Activated T-helper 2 cell treated with anti-CD3 and anti-CD28 coated beads, Interferon-gamma antibody, Interleukin-2, Interleukin-4, amounts not matched to agents 10 μg/mL and 5 μg/mL and 100 μg/mL, durations not matched to agents 14 hours and 24 hours and 36 hours (primary cell): ENCODE measurements at places on chromosomes 16 and 17.

DNA sequence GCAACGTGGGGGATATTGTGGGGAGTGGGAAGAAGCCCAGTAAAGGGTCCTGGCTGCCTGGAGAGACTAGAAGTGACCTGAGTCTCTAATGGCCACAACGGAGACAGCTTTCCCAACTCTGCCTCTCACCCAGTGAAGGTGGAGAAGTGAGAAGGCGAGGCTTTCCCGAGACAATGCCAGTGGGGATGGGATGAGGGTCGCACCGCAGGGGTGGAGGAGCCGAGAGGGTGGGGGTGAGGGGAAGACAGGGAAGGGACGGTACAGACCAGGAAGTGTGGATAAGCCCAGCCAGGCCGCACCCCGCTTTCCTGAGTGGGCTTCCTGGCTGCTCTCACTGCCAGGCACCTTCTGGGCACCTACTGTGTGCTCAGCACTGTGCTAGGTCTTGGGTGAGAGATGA, 7.5 kb upstream of the SPPL2C start:
- no peak overlapping the region for H3K4me3 ChIP-seq
- H3K27me3 ChIP-seq: peaks cover 2% of the 10 kb centered on the region
- H3K4me1 ChIP-seq: no peaks in the 10 kb centered on the region
- no peak for DNase-seq

DNA sequence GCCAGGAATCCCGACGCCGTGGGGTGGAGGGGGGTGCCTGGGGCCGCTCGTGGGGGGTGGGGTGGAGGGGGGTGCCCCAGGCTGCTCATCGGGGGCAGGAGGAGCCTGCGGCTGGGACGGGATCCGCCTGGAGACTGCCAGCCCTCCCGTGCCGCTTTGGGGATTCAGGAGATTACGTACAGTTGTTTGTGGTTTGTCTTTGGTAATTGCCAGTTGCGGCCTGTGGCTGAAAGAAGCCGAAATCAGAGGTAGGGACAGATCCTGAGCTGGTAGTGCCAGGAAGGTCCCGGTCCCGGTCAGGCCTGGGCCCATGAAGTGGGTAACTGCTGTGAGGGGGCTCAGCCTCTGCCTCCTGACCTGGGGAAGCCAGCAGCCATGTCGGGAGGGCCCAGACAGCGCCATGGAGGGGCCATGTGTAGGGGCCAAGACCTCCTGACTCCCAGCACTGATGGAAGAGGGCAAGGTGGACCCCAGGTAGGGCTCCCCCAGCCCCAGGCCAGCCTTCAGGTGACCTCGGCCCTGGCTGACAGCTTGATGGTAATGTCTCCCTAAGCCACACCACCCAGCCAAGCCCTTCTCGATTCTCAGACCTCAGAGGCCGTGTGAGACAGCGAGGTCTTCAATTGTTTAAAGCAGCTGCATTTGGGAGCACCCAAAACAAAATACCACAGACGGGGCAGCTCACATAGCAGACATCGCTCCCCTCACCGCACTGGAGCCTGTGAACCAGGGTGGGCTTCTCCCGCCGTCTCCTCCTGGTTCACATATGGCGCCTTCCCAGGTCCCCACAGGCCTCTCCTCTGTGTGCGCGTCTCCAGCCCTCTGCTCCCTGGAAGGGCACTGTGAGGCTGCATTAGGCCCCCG, 34.9 kb upstream of the SSTR5 start:
- H3K36me3 ChIP-seq: no peaks in the 10 kb centered on the region
- no peaks in the 10 kb centered on the region for H3K27me3 ChIP-seq
- H3K4me3 ChIP-seq: no peak overlapping the region
- no peaks in the 10 kb centered on the region for H3K4me1 ChIP-seq

DNA sequence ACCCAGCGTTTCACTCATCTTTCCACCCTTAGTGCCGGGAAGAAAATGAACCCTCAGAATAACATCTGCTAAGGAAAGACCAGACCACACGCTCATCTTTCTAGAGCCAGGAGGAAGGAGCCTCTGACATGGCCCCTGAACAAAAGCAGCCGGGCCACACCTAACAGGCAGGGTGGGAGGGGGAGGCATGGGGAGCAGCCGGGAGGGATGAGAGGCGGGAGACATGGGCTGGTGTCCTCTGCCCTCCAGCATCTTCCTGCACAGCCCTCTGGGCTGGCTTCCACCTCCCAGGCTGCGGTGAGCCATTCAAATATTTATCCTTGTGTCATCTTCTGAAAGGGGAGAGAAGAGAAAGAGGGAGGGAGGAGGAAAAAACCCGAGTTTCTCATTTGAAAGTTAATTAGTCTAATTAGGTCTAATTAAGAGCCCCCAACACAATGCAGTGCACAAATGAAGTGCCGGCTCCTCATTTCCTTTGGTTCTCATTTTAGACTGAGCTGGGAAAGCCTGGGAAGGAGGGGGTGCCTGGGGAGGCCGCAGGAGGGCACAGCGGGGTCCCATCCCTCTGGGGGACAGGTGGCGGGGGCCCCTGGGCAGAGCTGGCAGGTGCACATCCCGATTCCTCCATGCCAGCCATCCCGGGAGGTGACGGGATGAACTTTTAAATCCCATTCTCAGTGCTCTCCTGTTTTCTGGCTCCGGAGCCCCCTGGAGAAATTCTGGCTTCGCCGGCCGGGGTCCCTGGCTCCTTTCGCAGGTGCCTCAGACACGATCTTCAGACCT, 90.5 kb downstream of the ENGASE start:
- no peak for DNase-seq
- no peaks in the 10 kb centered on the region for H3K27me3 ChIP-seq
- no peaks in the 10 kb centered on the region for H3K36me3 ChIP-seq
- H3K4me1 ChIP-seq: peaks cover 6% of the 10 kb centered on the region
- H3K4me3 ChIP-seq: no peak overlapping the region
- H3K27ac ChIP-seq: no peak overlapping the region

DNA sequence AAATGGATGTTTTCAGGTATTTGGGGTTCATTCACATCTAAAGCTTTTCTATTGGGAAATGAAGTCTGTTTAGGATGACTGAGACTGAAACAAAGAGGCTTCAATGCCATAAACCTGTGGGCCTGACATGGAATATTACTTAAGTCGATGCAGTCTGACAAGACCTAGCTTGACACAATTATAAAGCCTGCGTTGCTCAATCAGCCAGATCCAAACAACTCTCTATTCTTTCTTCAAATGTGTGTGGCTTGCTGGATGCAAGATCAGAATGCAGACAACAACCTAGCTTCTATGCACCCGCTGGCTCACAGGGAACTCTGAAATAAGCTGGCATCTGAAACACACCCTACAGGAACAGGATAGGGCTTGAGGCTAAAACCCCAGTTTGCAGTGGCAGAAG, 40.0 kb downstream of the RFFL start:
- no peaks in the 10 kb centered on the region for H3K27me3 ChIP-seq
- H3K4me1 ChIP-seq: peaks cover 31% of the 10 kb centered on the region
- no peak for DNase-seq
- peak overlapping the region; percentile 99 for H3K27ac ChIP-seq

DNA sequence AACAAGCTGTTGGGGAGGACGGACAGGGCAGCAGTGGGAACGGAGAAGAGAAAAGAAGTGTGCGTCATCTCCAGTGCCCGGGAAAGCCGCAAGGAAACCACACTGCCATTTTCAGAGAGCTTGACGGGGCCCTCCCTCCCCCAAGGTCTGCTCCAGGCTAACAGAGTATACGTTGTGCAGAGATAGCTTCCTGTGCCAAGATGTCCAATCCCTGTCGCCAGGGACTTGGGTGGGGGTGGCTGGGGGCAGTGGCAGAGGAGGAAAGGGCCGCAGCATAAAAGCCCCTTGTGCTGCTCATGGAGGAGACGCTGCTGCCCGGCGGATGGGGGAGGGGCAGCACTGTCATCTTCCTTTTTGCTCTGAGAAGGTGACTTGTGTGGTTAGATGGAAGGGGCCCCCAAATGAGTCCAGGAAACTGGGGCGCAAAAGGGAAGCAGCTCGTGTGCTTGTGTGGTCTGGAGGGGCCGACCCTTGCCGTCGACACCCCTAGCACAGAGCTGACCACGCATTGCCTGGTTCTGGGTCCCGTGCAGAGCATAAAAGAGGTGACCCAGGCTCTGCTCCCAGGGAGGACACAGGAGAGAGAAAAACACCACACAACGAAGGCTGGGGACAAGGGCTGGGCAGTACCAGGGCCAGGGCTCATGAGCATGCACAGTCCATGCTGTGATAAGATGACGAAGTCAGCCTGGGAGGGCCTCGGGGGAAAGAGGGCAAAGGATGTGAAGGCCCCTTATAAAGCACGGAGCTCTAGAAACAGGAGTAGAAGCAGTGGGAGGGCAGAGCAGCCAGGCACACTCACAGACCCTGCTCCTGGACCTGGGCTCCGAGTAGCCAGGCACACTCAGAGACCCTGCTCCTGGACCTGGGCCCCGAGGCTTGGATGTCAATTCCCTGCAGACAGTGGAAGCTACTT, 372.7 kb downstream of the SLC39A11 start:
- H3K4me1 ChIP-seq: peaks cover 35% of the 10 kb centered on the region
- H3K27ac ChIP-seq: peak overlapping the region; percentile 81
- no peaks in the 10 kb centered on the region for H3K27me3 ChIP-seq
- peak overlapping the region; percentile 62 for H3K4me3 ChIP-seq

- H3K36me3 ChIP-seq: no peaks in the 10 kb centered on the region
- H3K27me3 ChIP-seq: peaks cover 12% of the 10 kb centered on the region
- DNase-seq: no peak
- no peak overlapping the region for H3K27ac ChIP-seq
- H3K4me3 ChIP-seq: no peak overlapping the region
- H3K4me1 ChIP-seq: peaks cover 4% of the 10 kb centered on the region
Observed at GRCh38 chr16:86118467-86119307, 219.7 kb downstream of the IRF8 start.

DNA sequence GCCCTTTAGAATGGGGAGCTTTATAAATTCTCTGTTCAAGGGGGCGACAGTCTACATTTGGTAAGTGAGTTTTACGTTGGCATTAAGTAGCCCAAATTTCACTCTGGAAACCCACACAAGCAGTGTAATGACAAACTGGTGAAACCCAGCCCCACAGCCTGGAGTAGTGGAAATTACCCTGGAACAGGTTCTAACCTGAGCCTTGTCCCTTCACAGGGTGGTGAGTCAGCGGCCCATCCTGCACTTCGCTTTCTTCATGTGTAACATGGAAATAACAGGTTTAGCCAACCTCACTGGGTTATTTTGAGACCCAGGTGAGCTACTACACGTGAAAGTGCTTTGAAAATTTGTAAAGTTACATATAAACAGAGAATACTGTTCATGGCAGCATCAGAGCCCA, 3.5 kb upstream of the TLCD3A start:
- H3K4me1 ChIP-seq: peaks cover 13% of the 10 kb centered on the region
- no peak overlapping the region for H3K27ac ChIP-seq
- H3K36me3 ChIP-seq: peaks cover 13% of the 10 kb centered on the region
- DNase-seq: no peak

DNA sequence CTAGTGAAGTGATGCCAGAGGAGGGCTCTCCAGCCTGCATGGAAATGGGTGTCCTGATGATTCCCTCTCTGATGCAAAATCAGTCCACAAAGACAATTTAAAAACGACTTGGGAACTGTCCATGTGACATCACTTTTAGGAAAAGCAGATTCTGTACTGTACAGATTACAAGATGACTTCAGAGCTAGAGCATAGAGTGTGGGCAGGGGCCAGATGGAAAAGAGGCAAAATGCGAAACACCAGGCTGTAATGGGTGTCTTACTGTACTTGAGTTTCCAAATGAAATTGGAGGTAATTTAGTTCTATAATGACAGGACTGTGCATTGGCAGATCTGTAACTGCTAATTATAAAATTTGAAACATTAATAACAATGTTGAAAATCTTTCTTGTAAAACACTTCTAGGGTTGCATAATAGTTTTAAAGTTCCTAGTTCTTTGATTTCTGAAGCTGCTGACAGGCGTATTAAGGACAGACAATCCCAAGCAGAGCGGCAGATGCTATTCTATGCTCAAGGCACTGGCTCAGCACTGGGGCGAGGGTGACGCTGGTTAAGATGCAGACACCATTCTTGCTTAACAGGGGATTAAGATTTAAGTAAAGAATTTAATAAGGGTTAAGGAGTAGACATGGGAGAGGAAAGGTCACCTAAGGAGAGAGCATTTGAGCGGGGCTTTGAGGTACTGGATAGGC, 29.6 kb downstream of the OGFOD1 start:
- H3K36me3 ChIP-seq: peaks cover 31% of the 10 kb centered on the region
- no peak overlapping the region for H3K4me3 ChIP-seq
- no peaks in the 10 kb centered on the region for H3K27me3 ChIP-seq
- DNase-seq: no peak
- H3K4me1 ChIP-seq: peaks cover 13% of the 10 kb centered on the region

GRCh38 chr17:62644487-62645173, 17.2 kb downstream of the MRC2 start:
- no peaks in the 10 kb centered on the region for H3K36me3 ChIP-seq
- H3K4me3 ChIP-seq: no peak overlapping the region
- H3K4me1 ChIP-seq: peaks cover 2% of the 10 kb centered on the region

DNA sequence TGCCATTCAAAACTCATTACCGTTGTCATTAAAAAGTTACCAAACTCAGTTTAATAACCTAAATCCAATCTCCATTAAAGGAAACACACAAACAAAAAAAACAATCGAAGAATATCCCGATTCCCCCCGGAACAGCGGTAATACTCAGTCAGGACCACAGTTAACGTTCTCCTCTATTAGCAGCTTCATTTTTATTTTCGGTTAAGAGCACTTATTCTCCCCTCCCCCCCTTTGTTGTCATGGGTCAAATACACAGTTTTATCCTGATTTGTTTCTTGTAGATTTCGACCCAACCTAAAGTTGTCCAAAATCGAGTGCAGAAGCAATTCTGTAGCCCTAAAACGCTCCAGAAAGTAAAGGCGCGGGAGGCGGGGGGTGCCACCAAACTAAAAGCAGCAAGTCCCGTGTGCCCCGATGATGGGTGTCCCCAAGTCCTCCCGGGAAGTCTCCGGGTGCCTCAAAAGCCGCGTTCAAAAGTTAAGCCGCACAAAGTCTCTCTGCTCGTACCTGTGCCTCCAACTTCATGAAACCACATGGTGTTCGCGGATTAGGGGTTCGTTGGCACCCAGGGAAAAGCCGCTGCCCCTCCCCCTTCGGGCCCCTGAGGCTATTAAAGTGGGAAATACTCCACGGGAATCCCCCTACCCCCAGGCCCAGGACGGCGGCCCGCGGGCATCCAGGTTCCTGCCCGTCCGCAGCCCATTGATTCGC, 996 bp downstream of the SUMO2 start:
- H3K27me3 ChIP-seq: no peaks in the 10 kb centered on the region
- H3K4me3 ChIP-seq: peak overlapping the region; percentile 88
- peaks cover 29% of the 10 kb centered on the region for H3K4me1 ChIP-seq
- peak; percentile 36 for DNase-seq

- DNase-seq: no peak
- H3K27me3 ChIP-seq: peaks cover 22% of the 10 kb centered on the region
- H3K36me3 ChIP-seq: no peaks in the 10 kb centered on the region
- H3K4me3 ChIP-seq: no peak overlapping the region
Observed at GRCh38 chr17:58121925-58122324, 26.3 kb upstream of the OR4D1 start.

GRCh38 chr17:27840688-27841087, 40.4 kb upstream of the NOS2 start:
- H3K4me1 ChIP-seq: peaks cover 13% of the 10 kb centered on the region
- H3K36me3 ChIP-seq: no peaks in the 10 kb centered on the region
- H3K27ac ChIP-seq: no peak overlapping the region
- peaks cover 5% of the 10 kb centered on the region for H3K27me3 ChIP-seq

GRCh38 chr17:48542114-48542656, 2.7 kb downstream of the HOXB2 start:
- peak; percentile 18 for DNase-seq
- peak overlapping the region; percentile 94 for H3K4me3 ChIP-seq
- peak overlapping the region; percentile 95 for H3K27ac ChIP-seq
- peaks cover 14% of the 10 kb centered on the region for H3K36me3 ChIP-seq
- H3K27me3 ChIP-seq: peaks cover 4% of the 10 kb centered on the region
- peaks cover 28% of the 10 kb centered on the region for H3K4me1 ChIP-seq
